Stimulated activated CD4-positive, alpha-beta T cell treated with anti-CD3 and anti-CD28 coated beads, TNF-alpha, amount 100 ng/mL, for 1 hour (primary cell): ENCODE measurements at places on chromosomes 3 and 15.

DNA sequence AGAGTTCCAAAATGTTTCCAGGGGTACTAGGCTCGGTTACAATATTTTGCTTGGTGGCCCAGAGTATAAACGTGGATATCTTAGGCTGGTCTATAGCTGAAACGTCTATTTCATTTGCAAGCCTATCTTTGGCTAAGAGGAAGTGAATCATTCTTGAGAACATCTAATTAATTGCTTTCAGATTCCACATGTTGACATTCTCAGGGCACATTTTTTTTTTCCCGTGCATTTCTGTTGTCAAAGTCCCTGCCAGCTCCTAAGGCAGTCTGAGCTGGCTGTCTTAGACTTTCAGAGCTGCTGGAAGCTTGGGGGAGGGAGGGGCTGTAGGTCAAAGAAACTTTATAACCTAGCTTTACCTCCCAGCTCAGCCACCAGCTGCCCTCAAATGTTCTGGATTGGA lies 23.2 kb upstream of the LAMP3 start:
- DNase-seq = no peak

DNA sequence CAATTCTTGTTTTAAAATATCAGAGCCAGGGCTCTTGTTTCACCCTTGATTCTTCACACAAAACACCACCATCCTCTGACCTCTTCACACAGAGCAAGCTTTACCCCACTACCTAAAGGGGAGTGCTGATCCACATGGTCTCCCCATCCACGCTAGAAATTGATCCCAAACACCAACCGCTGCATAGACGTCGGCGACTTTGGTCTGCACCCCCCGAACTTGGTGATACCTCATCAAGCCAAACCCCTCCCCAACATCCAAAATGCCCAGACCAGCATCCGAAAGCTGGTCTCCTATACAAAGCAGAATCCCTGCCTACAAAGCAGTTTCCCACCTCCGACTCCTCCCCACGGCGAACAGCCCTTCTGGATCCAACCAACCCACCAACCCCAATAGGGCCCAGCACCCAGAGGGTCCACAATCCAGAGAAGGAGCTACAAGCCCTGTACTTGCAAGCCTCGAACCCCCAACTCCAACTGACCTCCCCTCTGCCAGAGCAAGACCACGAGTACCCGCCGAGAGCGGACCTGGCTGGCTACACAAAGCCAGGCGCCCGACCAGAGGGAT lies 25.8 kb upstream of the MTHFS start:
- DNase-seq = no peak

DNA sequence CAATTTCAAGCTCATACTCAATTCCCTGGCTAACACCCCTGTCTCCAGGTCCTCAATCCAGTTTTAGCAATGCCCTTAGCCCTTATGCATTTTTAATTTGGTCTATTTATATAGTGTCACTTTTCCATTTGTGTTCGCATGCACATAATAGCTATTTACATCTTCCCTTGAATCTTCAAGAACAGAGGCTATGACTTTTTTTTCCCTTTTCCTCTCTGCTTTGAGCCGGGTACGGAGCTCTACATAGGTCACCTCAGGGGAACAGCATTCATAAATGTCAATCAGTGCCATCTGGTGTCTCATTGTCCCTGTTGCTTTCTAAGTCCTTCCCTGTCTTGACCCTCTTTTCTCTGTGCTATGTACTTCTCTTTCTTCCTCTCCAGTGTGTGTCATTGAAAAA lies 26.5 kb upstream of the ACTC1 start:
- DNase-seq = no peak

DNA sequence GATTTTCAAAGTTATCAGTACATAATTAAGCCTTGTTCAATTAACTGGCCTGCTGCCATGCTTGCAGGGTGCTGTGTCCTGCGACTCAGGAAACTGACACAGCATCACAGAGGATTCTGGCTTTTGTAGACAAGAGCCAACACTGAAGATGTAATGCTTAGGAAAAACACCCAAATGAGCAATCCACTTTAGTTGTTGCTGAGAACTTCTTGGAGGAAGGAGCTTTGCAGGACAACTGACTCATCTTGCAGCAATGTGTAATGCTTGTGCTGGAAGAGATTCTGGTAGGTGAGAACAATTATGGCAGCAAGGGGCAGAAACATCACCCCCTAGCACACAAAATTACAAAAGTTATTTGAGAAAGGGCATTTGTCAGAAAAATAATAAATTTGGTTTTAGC lies 67.6 kb downstream of the NLGN1 start:
- no peak for DNase-seq

GRCh38 chr3:25855266-25855784 lies 65.4 kb downstream of the OXSM start:
- DNase-seq = no peak

DNA sequence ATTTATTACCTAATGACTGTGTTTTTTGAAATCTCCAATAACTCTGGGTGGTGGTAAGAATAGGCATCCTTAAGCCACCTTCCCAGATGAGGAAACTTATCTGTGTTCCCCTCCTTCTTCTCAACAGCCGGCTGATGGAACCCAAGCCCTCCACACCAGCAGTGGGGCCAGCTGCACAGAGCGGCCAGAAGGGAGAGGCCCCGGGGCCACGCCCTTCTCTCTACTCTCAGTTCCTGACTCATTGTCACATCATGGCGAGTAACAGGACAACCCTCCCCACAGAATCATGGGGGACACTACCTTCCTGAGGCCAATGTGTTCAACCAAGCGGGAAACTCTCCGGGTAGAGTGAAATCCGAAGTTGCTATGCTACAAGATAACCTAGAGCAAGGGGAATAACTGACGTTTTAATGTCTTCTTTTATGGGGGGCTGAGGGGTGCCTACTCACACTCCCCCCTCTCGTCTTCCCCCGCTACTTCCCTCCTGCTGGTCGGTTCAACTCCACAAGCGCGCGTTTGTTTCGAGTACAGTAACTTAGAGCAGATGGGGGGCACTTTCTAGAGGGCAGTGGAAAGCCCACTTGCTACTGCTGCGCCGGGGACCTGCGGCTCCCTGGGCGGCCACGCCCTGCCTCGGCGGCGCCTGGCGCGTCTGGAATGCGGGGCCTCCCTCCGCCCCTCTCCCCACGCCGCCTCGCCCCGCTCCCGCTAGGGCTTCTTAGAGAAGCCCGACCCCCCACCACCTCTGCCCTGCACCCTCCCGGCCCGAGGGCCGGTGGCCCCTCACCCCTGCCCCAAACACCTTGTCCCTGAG lies 621 bp downstream of the ANXA2 start:
- no peak for DNase-seq

GRCh38 chr15:69314131-69314530 lies 15.4 kb downstream of the PAQR5 start:
- no peak for DNase-seq

DNA sequence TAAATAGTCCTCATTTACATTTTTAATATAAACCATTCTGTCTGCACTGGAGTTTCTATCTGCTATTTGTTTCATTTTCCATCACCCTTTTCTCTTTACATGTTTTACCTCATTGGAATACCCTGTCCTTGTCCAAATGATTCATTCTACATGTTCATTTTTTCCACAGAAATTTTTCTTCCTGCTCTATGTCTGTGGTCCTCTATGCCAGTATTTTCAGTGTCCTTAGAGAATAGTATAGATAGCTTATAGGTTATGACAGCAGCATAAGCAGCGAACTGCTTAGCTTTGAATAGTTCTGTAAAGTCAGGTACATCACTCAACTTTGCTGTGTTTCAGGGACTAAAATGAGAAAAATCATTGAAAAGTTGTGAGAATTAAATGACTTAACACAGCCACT lies 742.3 kb upstream of the CBLB start:
- no peak for DNase-seq

- DNase-seq = no peak
Measured at GRCh38 chr15:68620721-68621527, 42.1 kb downstream of the CORO2B start.

DNA sequence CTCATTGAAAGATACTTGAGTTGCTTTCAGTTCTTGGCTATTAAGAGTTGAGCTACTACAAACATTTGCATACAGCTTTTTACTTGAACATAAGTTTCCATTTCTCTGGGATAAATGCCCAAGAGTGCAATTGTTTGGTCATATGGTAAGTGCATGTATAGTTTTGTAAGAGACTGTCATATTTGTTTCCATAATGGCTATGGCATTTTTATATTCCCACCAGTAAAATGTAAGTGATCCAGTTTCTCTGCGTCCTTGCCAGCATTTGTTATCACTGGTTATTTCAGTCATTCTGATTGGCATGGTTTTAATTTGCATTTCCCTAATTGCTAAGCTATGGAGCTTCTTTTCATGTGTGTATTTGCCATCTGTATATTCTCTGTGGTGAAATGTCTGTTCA lies 22.5 kb downstream of the C3orf80 start:
- DNase-seq = no peak

GRCh38 chr3:137325170-137325569 lies 367.4 kb downstream of the IL20RB start:
- no peak for DNase-seq

GRCh38 chr3:102053375-102053989 lies 204.2 kb downstream of the NFKBIZ start:
- DNase-seq = no peak

- no peak for DNase-seq
Measured at GRCh38 chr3:174397848-174398247, 461.3 kb upstream of the NAALADL2 start.

DNA sequence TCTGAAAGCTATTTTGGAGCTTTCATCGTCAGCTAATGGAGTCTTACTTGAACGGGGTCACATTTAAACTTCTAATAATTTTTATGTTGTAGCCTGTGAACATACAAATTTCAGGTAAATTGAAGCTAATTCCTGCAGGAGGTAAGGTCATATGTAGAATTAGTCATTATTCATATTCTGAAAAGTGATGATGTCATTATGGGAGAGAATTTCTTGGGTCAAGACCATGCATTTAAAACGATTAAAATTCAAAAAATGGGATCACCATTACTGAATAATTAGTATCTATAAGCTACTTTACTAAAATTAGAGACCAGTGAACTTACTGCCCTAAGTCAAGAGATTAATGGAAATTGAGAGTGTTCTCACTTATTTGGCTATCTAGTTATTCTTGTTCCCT lies 120.4 kb downstream of the CHL1 start:
- no peak for DNase-seq

DNA sequence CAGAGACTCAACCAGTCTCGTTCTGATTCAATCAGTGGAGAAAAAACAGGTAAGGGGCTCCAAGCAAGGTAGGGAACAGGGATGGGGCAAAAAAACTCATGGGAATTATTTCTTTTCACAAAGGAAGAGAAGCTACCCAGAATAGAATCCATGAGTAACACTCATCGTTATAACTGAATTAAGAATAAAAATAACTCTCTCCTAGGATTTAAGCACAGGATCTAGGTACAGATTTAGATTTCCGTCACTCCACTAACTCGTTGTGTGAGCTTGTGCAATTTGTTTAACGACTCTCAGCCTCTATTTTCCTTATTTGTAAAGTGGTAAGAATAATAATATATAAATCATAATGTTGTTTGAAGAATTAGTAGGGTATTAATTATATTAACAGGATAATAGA lies 68.6 kb downstream of the ADAMTS9 start:
- DNase-seq = no peak

GRCh38 chr3:164049847-164050246 lies 1028.4 kb downstream of the SI start:
- no peak for DNase-seq
